Posterior cingulate gyrus (tissue), 11 donors: ENCODE measurements at places on chromosomes 11 and 22.

DNA sequence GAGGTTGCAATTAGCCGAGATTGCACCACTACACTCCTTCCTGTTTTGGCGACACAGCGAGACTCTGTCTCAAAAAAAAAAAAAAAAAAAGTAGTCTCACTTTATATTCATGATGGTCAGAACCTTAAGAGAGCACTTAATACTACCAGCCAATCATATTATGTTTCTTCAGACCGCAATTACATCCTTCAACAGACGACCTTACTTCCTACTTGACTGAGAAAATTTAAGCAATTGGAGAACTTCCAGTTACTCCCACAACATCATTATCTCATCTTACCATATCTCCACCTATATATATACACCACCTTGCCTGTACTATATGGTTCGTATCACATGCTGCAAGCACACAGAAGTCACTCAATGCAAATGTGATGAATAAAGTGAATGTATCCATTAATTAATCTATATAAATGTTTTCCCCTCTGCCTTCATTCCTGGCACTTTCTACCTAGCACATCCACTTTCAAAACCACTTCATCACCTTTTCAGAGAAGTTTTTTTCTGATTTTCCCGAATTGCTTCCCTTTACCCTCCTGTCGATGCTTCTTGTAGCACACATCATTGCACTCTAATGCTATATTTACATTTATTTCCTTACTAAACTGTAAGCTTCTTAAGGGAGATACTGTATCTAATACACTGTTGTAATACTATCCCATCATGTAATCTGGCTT, 13.8 kb downstream of the ATP5MG start:
- no peak for DNase-seq

- no peak for DNase-seq
These were observed 2.9 kb downstream of the PKNOX2 start for GRCh38 chr11:125167292-125167953.

DNA sequence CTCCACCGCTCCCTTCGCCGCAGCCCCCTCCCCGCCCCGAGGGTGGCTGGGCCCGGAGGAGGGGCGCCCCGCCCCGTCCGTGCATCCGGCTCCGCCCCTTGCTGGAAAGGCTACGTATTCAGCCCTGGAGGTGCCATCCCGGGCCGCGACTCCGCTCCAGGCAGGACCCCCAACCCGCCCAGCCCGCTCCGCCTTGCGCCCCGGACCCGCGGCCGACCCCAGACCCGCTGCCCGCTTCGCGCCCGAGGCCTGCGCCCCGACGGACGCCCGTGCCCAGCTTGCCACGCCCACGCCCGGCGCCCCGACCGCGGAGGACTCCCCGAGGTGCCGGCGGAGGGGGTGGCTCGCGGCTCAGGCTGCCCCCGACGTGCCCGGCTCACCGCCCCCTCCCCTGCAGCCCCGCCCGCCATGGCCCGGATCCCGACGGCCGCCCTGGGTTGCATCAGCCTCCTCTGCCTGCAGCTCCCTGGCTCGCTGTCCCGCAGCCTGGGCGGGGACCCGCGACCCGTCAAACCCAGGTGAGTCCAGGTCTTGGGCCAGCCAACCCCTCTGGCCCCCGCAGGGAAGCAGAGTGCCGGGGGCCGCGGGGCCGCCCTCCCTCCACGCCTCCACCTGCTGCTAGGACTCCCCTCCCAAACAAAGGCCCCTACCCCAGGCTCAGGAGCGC, at the start of gene ADM2:
ADM2 (plus strand) TSS at position 104 of the 667 bp plus-strand sequence; CDS start at position 409, 305 bp downstream.
- no peak for DNase-seq

GRCh38 chr11:33028537-33028914, 10.8 kb upstream of the TCP11L1 start:
- no peak for DNase-seq

- no peak for DNase-seq
These were observed 518.4 kb downstream of the SOX6 start for GRCh38 chr11:15837901-15838489.

- no peak for DNase-seq
These were observed 11.2 kb upstream of the PIK3C2A start for GRCh38 chr11:17219016-17219415.

- DNase-seq: no peak
These were observed 4.1 kb downstream of the LRRC32 start for GRCh38 chr11:76666408-76666807.

DNA sequence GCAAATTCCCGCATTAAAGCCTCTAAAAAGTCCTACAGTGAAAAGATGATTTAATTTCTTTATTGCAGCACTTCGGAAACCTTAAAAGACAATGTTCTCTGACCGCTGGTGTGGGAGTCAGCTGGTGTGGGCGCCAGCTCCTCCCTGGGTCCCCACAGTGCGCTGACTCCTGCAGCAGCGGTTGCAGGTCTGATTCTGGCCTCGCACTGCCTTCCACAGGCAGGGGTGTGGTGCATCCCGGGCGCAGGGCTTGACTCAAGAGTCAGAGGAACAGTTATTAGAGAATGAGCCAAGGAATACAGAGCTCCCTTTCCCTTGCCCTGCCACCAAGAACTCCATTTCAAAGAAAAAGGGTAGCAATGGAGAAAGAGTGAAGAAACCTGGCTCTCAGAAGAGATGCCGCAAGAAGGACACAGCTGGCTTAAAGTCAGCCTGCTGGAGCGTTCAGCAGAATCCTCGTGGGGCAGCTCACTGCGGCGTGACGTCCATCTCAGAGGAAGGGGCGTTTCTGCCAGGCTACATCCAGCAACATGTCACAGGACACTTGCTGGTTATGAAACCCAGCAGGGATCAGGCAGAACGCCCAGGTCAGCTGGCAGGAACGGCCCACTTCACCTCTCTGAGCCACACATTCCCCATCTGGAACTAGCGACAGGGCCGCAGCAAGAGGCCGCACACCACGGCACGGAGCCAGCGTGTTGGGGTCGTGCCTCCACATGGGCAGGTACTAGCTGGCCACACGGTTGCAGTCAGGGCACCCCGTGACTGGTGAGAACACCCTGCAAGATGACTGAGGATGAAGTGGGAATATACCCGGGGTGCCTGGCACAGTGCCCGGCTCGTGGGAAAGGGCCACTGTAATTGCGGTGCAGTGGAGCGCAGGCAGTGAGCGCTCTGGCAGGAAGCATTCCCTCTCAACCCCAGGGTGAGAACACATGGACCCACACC, 18.1 kb upstream of the EFCAB6 start:
- peak; percentile 8 for DNase-seq

DNA sequence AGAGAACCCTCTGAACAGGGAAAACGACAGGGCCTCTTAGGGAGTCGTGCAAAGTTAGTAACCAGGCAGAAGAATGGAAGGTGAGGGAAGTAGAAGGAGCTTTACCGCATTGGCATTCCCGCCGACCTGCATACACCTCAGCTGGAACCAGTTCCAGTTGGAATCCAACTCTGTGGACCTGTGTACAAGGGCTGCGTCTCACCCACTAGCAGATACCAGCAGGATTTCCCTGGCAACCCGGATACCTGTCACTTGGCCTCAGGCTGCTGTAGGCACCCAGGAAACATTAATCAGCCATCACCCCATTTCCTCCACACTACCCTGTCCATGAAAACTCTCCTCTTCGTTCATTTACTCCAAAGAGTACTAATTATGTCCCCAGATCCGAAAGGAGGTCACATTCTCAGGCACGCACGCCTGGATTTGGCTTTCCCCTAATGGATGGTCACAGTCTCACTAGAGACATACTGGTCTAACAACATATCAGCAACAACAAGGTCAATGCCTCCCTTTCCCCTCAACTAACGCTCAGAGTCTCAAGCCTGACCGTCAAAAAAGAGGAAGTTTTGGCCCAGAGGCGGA, 842 bp downstream of the ARFGAP2 start:
- no peak for DNase-seq

DNA sequence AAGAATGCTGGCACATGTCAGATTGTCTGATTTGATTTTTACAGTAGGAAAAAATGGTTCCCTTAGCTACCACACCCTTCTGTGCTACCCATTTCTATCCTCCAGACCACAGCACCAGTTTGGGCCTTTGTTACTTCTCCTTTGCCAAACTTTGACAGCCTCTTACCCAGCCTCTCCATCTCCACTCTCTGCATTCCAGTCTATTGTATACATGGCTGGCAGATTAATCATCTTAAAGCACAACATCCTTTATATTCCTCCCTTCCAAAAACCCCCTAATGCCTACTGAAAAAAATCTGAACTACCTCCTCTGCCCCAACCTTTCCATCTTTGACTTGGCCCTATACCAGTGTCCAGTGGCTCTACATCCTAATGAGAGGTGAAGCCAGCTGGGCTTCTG, 10.8 kb upstream of the PANX1 start:
- no peak for DNase-seq

- no peak for DNase-seq
These were observed at the start of gene SRSF8 for GRCh38 chr11:95066716-95067038. TSS of gene SRSF8 (plus strand) at chr11:95066919. CDS start at chr11:95067227, 308 bp downstream.

GRCh38 chr11:924406-925157, 1.1 kb upstream of the AP2A2 start:
- peak; percentile 68 for DNase-seq

DNA sequence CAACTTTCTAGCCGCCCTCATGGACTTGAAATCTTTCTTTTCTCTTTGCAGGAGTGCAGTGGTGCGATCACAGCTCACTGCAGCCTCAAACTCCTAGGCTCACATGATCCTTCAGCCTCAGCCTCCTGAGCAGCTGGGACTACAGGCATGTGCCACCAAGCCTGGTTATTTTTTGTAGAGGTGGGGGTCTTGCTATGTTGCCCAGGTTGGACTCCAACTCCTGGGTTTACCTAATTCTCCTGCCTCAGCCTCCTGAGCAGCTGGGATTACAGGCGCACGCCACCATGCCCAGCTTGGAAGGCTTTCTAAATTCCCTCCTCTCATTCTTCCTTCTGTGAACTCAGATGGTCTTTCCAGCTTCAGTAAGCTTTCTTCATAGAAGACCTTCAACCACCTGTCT, 4.7 kb upstream of the APOA1 start:
- DNase-seq: no peak

DNA sequence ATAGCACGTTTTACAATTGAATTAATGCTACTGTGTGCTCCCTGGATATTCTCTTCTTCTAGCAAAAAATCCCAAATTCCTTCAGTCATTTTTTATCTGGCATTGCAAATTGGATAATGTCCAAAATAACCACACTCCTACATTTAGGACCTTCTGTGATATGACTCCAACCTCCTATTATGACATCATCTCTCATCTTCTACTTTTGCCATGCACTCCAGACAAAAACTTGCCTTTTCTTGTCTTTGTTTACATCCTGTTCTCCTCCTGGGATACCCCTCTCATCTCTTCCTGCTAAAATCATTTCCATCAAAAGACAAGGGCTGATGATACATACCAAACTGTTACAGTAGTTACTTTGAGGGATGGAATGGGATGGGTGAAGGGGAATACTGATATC, 20.6 kb upstream of the TMEM218 start:
- no peak for DNase-seq

- no peak for DNase-seq
These were observed 27.8 kb upstream of the DEPDC7 start for GRCh38 chr11:32987851-32988250.

DNA sequence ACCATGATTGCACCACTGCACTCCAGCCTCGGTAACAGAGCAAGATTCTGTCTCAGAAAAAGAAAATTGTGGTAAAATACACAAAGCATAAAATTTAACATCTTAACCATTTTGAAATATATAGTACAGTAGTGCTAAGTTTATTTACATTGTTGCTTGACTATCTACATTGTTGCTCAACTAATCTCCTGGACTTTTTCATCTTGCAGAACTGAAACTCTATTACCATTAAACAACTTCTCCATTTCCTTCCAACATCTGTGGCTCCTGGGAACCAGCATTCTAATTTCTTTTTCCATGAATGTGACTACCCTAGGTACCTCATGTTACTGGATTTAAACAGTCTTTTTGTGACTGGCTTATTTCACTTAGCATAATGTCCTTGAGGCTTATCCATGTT, 13.5 kb upstream of the VWA5A start:
- DNase-seq: no peak

DNA sequence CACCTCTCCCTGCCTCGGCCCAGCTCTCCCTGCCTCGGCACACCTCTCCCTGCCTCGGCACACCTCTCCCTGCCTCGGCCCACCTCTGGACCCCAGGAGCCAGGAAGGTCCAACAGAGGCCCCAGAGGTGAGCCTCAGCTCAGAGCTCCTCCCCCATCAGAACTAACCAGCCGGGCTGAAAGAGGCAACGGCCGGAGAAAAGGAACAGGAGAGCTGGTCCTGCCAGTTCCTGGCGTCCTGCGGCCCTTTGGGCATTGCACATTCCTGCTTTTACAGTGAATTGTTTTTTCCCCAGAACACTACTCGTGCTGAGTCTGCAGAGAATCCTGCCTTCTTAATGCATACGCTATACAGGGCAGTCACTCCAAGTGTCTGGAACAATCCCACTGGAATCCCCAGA, 45.8 kb downstream of the LMO1 start:
- DNase-seq: no peak

DNA sequence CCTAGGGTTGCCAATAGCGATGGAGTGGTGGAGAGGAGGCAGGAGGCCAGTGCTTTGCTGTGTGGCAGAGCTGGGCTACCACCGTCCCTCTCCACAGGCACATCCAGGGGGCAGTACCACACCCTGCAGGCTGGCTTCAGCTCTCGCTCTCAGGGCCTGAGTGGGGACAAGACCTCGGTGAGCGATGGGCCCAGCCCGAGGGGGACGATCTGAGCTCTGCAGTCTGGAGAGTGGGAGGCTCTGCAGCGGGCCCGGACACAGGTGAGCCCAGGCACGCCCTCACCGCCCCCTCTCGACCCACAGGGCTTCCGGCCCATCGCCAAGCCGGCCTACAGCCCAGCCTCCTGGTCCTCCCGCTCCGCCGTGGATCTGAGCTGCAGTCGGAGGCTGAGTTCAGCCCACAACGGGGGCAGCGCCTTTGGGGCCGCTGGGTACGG, 2.5 kb downstream of the PKP3 start:
- no peak for DNase-seq

GRCh38 chr11:111419181-111419580, 40.1 kb upstream of the POU2AF1 start:
- DNase-seq: no peak

DNA sequence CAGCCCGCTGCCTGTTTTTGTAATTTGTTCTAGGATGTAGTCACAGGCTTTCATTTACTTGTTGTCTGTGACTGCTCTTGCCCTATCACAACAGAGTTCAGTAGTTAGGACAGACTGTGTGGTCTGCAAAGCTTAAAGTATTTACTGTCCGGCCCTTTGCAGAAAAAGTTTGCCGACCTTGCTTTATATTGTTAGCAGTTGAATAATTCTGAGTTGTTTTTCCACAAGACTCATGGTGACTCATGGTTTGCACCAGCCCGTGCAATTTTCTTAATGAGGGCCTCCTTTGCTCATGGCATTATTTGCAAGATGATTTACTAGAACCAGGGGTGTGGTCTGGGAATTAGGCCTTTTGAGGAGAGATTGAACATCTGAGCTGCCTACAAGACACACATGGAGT, 110.6 kb downstream of the SCN3B start:
- DNase-seq: no peak
